Activated CD4-positive, alpha-beta T cell treated with anti-CD3 and anti-CD28 coated beads for 24 hours (primary cell): ENCODE measurements at places on chromosomes 2 and 18.

- DNase-seq: no peak
Measured at GRCh38 chr2:11617527-11617926, 52.5 kb downstream of the NTSR2 start.

- no peak for DNase-seq
Measured at GRCh38 chr2:214255046-214255445, 155.8 kb upstream of the VWC2L start.

GRCh38 chr2:98308068-98308467 lies 38.2 kb upstream of the CNGA3 start:
- no peak for DNase-seq

GRCh38 chr2:51068237-51068636 lies 36.3 kb upstream of the NRXN1 start:
- DNase-seq: no peak

DNA sequence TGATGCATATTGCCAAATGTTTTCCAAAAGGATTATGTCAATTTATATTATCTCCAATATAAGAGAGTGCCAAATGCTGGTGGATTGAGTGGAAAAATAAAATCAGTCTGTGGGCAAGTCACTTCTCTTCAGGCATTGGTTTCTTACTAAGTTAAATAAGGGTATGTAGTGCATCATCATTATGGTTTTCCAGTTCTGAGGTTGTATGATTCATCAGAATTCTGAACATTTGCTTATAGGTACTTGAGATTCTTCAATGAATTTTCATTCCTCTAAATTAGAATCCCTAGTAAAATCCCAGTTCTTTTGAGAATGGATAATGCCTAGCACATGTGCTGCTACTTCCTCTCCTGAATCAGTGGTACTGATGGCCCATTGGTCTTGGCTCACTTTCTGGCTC lies 188.9 kb upstream of the OSR1 start:
- DNase-seq: no peak

- DNase-seq: no peak
Measured at GRCh38 chr18:58362027-58362575, 266.8 kb downstream of the ALPK2 start.
